ENCODE measurements at places on chromosomes 11 and 22.

DNA sequence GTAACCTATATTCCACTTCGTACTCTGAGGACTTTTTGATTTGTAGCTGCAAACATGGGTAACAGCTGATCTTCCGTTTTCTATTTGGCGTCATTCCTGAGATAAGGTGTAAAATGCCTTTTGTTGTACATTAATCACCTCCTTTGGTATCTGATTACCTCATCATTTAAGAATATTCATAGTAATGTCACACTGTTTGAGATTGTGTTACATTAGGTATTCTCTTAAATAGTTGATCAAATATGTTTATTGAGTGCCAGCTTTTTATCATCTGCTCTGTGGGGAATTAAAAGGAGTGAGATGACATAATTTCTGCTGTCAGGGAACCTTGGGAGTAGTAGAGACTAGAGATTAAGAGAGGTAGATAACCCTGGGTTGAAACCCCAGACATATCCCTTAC, 5.9 kb downstream of the NCAM1 start:
- DNase-seq = no peak

GRCh38 chr11:33158596-33159275, 2.5 kb downstream of the CSTF3 start:
- DNase-seq = no peak

- no peak for DNase-seq
Observed at GRCh38 chr11:7612661-7613393, 60.5 kb downstream of the CYB5R2 start.

GRCh38 chr11:34495239-34495723, 18.3 kb downstream of the ELF5 start:
- DNase-seq = no peak

GRCh38 chr11:92793189-92793588, 176.3 kb upstream of the MTNR1B start:
- no peak for DNase-seq

DNA sequence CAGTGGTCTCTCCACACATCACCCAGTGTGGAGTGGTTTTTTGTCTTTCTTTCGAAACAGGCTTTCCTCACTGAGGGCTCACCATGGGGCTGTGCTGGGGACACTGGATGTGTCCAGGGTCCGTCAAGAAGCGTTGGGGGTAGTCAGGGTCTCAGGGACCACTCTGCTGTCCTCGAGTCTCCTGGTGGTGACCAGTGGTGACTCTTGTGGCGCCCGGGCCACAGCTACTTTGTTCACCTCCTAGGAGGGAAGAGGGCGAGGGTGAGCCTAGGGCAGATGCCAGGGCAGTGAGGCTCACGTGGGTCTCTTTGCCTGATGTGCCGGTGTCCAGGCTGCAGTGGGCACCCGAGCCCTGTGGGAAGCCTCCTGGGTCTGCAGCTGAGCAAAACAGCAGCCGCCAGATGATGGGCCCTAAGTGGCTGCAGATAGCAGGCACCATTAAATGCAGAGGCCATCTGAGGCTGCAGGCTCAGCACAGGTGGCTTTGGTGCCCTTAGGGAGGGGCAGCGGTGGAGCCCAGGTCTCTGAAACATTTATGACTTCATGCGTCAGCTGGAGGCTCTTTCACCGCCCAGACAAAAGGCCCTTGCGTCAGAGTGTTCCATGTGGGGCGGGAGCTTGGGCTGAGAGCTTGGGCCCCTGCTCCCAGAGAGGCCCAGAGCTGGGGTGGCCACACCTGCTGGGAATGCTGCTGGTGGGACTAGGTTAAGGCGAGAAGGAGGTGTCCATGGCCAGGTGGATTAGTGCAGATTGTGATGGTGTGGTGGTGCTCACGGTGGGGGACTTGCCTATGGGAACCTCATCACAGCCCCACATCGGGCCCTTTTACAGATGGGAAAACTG, 29.5 kb downstream of the KCNQ1 start:
- DNase-seq = no peak

DNA sequence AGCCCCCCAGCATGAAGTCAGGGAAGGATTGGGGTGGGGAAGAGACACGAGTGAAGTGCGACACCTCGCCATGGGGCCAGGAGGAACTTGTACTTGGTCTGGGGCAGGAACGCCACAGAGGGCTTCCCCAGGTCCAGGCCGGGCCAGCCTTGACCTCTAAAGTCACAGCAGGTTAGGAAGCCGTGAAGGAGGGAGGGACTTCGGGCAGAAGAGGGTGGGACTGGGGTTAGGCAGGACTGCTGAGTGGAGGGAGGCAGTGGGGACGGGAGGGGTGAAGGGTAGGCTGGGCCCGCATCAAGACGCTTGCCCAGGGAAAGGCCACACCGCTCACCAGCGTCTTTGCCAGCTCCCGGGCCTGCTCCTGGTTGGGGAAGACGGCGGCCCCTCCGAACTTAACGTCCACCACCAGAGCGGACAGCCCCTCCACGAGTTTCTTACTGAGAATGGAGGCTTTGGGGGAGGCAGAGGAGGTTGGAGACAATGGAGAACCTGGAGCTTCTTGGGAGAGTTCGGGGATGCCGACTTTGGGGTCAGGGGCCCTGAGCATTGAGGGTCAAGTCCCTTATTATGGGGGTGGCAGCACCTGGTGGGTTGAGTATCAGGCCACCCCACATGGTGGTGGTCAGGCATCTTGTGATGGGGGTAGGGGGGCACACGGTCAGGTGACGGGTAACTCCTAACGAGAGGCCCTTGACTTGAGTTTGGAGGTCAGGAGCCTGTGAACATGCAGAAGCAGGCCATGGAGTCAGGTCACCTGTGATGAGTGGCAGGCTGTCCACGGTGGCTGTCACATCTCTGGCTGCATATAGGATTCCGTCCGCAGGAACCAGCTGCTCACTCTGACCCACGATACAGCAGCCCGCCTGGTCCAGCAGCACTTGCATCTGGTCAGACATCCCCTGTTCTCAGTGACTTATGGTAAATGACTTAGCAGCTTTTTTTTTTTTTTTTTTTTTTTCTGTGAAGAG, 1.7 kb upstream of the SCO2 start:
- DNase-seq = peak; percentile 55

GRCh38 chr11:10893714-10894151, 35.9 kb upstream of the ZBED5 start:
- no peak for DNase-seq

DNA sequence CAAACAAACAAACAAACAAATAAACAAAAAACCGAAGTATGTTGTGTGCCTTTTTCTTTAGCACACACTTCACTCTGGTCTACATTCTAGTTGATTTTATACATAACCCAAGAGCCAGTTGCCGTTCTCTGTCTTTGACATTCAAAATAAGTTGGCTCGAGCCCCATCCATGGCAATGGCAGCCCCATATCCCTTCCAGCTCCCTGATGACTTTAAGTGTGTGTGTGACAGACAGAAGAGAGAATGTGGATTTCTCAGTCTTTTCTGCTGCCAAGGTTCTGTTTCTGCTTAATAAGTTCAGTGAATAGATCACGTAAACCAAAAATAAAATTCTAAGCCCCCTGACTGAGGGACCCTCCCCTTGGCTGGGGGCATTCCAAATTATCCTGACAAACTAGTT, 100.6 kb upstream of the TENM4 start:
- DNase-seq = no peak

GRCh38 chr22:50481440-50482106, at the start of gene ADM2:
Gene ADM2 (plus strand): TSS chr22:50481543. CDS start chr22:50481848, 305 bp downstream.
- peak; percentile 54 for DNase-seq

DNA sequence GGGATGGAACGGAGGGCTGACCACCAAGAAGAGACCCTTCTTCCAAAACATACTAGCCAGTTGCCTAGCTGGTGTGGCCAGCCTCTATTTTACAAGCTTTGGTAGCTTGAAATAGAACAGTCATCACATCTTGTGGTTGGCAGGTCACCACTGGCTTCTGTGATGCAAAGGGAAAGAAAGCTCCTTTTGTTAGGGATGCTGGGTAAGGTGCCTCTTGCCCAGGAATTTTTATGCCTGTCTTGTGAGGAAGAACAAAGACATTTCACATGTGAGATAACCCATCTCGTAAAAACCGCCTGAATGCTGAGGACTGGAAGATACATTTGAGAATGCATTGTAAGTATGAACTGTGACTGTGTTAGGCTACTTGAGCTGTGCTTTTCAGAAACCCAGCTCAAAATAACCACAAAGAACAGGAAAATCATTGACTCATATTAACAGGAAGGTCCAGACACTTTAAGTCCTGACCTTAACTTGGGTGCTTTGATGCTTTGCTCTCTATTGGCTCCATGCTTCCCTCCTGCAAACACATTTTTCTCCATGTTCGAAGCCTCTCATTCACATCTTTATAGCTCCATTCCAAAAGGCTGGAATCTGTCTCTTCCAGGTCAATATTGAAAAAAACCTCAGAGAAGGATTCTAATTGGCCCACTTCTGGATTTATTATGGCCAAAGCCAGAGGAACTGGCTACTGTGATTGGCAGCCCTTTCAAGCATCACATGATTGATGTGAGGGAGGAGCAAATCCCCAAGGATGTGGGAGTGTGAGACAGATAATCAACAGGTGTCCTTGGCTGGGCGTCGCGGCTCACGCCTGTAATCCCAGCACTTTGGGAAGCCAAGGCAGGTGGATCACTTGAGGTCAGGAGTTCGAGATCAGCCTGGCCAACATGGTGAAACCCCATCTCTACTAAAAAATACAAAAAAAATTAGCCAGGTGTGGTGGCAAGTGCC, 53.9 kb downstream of the MICAL2 start:
- no peak for DNase-seq

Measured in stimulated activated CD4-positive, alpha-beta T cell treated with anti-CD3 and anti-CD28 coated beads, Interleukin-1b, Interleukin-23, amount 100 ng/mL, for 48 hours (primary cell).